Neural crest cell (in vitro differentiated cells): ENCODE measurements at places on chromosomes 7 and 10. TPM values are rescaled to one million over a fixed set of nuclear protein-coding genes. Genes with fewer than 3 reads are reported as not detected.

DNA sequence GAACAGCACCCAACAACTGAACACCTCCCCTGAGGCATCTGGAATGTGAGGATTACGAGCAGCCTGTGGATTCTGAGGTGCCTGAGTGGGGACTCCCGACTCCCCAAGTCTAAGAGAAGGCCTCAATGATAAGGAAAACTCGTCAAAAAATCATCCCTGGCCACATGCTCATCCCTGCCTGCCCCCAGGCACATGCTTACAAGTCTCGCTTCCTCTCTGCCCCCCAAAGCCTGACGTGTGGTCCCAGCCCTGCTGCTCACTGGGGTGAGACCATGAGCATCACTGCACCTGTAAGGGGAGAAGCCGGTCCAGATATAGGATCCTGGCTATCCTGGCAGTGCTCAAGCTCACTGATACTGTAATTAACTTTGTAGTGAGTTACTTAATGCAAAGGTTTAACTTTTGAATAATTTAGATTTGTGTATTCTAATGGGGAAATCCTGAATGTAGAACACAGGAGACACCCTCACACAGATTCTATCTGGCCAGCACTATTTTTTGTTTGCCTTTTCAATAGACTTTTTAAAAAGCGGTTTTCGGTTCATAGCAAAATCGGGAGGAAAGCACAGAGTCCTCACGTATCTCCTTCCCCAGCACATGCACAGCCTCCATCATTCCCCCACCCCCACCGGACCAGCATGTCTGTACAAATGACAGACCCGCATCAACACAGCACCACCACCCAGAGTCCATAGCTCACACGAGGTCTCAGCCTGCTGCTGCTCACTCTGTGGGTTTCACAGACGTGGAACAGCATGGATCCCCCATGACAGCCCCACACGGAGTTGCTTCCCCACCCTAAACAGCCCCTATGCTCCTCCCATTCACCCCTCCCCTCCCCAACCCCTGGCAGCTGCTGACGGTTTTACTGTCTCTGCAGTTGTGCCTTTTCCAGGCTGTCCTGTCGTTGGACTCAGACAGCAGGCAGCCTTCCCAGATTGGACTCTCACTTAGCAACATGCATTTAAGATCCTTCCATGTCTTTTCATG is 167.9 kb downstream of the DIP2C start:
- no peak for DNase-seq
- peaks cover 2% of the 10 kb centered on the region for H3K36me3 ChIP-seq
- peaks cover 2% of the 10 kb centered on the region for H3K27me3 ChIP-seq
- H3K4me1 ChIP-seq = peaks cover 55% of the 10 kb centered on the region
- H3K4me3 ChIP-seq = no peak overlapping the region

The PPP1R3C gene
- total RNA-seq = 2.9 and 3.6 TPM in 2 replicates

DNA sequence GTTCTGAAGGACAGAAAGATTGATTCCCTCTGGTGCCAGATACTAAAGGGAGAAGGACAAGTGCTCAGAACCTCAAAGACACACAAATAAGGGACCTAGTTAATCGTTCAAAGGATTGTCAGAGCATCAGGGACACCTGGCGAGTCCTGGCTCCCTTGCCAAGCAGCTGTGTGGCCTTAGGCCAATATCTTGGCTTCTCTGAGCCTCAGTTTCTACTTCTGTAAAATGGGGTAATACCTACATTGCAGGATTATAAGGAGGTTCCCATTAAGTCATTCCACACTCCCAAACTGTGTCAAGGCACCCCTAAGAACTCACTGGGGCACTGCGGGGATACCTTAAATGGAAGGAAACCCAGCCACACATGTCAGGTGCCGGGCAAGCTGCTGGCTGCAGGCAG is 29.4 kb downstream of the DRGX start:
- DNase-seq = no peak
- H3K27ac ChIP-seq = no peak overlapping the region

DNA sequence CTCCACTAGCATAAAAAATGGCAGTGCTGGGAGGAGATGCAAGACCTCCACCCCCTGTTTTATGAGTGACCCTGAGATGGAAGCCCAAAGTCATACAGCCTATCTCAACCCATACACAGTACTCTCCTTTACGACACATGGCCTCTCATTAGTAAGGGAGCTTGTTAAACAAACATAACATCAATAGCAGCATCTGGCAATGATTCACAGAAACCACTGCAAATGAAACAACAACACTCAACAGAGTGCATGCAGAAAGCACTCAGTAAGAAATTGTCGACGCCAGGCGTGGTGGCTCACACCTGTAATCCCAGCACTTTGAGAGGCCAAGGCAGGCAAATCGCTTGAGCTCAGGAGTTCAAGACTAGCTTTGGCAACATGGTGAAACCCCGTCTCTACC is 27.5 kb upstream of the FIGNL1 start:
- no peak overlapping the region for H3K27ac ChIP-seq
- no peaks in the 10 kb centered on the region for H3K4me1 ChIP-seq
- H3K36me3 ChIP-seq = no peaks in the 10 kb centered on the region
- no peak overlapping the region for H3K4me3 ChIP-seq

DNA sequence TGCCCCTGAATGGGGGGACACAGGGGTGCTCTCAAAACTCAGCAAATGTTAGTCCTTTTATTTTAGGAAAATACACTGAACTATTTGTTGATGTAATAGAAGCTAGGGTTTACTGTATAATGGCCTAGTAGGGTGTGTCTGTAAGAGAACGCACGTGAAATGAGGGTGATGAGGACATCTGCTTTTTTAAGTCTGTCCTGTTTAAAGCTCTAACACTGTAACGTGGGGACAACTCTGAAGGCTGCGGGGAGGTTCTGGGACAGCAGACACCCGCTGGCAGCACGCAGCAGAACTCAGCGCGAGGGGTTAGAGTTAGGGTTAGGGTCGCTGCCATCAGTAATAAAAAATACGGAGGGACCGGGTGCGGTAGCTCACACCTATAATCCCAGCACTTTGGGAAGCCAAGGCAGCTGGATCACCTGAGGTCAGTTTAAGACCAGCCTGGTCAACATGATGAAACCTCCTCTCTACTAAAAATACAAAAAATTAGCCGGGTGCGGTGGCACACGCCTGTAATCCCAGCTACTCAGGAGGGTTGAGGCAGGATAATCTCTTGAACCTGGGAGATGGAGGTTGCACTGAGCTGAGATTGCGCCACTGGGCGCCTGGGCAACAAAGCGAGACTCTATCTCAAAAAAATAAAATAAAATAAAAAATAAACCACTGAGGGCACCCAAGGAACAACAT is 98.0 kb downstream of the CTBP2 start:
- no peak overlapping the region for H3K4me3 ChIP-seq
- no peak for DNase-seq
- H3K36me3 ChIP-seq = peaks cover 3% of the 10 kb centered on the region
- peaks cover 84% of the 10 kb centered on the region for H3K4me1 ChIP-seq
- H3K27ac ChIP-seq = no peak overlapping the region

DNA sequence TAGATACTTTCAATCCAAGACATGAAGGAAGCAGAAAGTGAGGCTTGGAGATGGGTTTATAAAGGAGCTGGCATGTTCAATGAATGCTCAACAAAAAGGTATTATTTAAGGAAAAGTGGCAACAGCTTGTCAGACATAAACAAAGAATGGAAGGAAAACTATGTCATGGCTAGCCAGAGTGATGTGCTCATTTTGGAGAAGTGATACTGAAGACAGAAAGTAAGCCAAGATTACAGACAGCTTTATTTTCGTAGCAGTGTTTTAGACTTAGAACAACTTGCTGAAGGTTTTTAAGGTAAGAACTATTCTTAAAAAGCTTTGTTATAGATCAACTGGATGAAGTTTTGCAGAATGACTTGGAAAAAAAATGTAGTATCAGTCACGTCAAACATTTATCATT is 160.5 kb upstream of the FERD3L start:
- H3K4me1 ChIP-seq = peaks cover 4% of the 10 kb centered on the region
- no peak overlapping the region for H3K4me3 ChIP-seq
- H3K27ac ChIP-seq = no peak overlapping the region
- no peak for DNase-seq
- no peaks in the 10 kb centered on the region for H3K27me3 ChIP-seq

GRCh38 chr7:135321556-135321955 is 87.9 kb downstream of the STRA8 start:
- no peak overlapping the region for H3K4me3 ChIP-seq
- H3K27ac ChIP-seq = no peak overlapping the region
- no peaks in the 10 kb centered on the region for H3K4me1 ChIP-seq
- no peaks in the 10 kb centered on the region for H3K27me3 ChIP-seq
- H3K36me3 ChIP-seq = no peaks in the 10 kb centered on the region

The ADCK2 gene
- total RNA-seq = 14.2 and 14.9 TPM in 2 replicates

The SMKR1 gene
- total RNA-seq = 2.5 and 5.3 TPM in 2 replicates

- H3K27me3 ChIP-seq = peaks cover 10% of the 10 kb centered on the region
- no peak for DNase-seq
These were observed 10.6 kb downstream of the SFMBT2 start for GRCh38 chr10:7400068-7400715.

GRCh38 chr10:43922335-43923280 is 273.9 kb upstream of the ZNF32 start:
- peaks cover 4% of the 10 kb centered on the region for H3K36me3 ChIP-seq
- peaks cover 12% of the 10 kb centered on the region for H3K27me3 ChIP-seq
- no peak overlapping the region for H3K4me3 ChIP-seq
- no peak overlapping the region for H3K27ac ChIP-seq
- H3K4me1 ChIP-seq = no peaks in the 10 kb centered on the region
- no peak for DNase-seq

The CLEC2L gene
- 0.39 and 0.65 TPM in 2 replicates for total RNA-seq

The ZNF488 gene
- total RNA-seq = 2.9 and 3.2 TPM in 2 replicates

GRCh38 chr10:126432507-126432906 is 44.2 kb upstream of the ADAM12 start:
- H3K27ac ChIP-seq = no peak overlapping the region
- no peak overlapping the region for H3K4me3 ChIP-seq
- no peaks in the 10 kb centered on the region for H3K27me3 ChIP-seq

The ATG9B gene
- 8.0 and 9.2 TPM in 2 replicates for total RNA-seq

- no peak overlapping the region for H3K27ac ChIP-seq
- no peaks in the 10 kb centered on the region for H3K4me1 ChIP-seq
- H3K27me3 ChIP-seq = no peaks in the 10 kb centered on the region
- H3K36me3 ChIP-seq = no peaks in the 10 kb centered on the region
- no peak overlapping the region for H3K4me3 ChIP-seq
- no peak for DNase-seq
These were observed 54.7 kb downstream of the RBM20 start for GRCh38 chr10:110698782-110699201.

- H3K27ac ChIP-seq = no peak overlapping the region
- peaks cover 8% of the 10 kb centered on the region for H3K27me3 ChIP-seq
- peaks cover 6% of the 10 kb centered on the region for H3K4me1 ChIP-seq
- H3K36me3 ChIP-seq = no peaks in the 10 kb centered on the region
- DNase-seq = no peak
These were observed 44.2 kb upstream of the CFAP46 start for GRCh38 chr10:132986576-132986975.

The TRIM50 gene
- not detected in 2 replicates for total RNA-seq

GRCh38 chr10:7409045-7409731 is 1.6 kb downstream of the SFMBT2 start:
- no peak overlapping the region for H3K27ac ChIP-seq
- H3K36me3 ChIP-seq = peaks cover 9% of the 10 kb centered on the region
- peaks cover 95% of the 10 kb centered on the region for H3K27me3 ChIP-seq
- peaks cover 41% of the 10 kb centered on the region for H3K4me1 ChIP-seq

DNA sequence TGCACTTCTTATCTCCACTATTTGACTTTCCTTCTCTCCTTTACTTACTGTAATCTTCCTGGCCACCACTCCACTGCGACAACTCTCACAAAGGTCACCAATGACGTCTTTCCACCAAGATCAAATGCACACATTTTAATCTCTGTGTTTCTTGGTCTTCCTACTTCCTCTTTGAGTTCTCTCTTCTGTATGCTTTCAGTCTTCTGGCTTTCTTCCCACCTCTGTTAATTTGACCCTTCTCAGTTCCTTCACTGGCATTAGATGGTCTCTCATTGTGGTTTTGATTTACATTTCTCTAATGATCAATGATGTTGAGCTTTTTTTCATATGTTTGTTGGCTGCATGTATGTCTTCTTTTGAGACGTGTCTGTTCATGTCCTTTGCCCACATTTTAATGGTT is 31.9 kb downstream of the FAM107B start:
- no peaks in the 10 kb centered on the region for H3K36me3 ChIP-seq
- H3K27me3 ChIP-seq = no peaks in the 10 kb centered on the region
- H3K4me3 ChIP-seq = no peak overlapping the region
- no peak overlapping the region for H3K27ac ChIP-seq

DNA sequence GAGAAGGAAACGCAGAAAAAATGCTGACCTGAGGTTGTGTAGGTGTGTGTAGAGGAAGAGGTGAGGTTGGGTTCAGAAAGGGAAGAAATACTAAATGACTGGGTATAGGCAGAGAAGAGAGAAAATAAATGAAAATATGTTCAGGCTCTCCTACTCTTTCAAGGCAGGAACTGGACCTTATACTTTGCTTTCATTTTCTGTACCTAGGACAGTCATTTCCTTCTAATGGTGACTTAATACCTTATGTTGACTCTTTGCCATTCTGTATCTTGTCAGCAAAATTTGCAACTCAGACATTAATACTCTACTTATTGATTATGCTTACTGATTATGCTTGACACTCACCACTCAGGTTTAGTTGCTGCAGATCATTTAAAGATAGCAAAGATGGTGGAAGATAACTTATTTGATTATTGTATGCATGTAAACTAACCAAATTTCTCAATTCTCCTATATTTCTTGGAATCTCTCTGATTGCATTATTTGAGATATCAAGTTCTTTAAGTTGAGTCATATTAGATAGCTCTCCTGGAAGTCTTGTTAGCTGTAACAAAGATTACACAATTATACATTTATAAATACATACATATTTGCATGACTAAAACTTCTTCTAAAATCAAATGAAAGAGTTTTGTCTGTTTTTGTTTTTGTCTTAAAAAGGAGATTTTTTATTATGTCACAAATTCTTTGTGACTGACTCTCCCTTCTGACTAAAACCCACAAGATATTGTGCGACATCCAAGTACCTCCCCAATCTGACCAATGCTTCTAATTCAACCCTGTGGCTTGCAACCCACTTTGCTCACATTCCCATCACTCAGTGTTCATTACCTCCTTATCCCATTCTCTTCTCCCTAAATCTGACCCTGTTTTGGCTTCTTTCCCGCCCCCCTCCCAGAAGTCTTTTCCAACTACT is 20.0 kb downstream of the LRRD1 start:
- H3K4me1 ChIP-seq = no peaks in the 10 kb centered on the region
- DNase-seq = no peak
- peaks cover 4% of the 10 kb centered on the region for H3K27me3 ChIP-seq
- no peak overlapping the region for H3K4me3 ChIP-seq
- no peaks in the 10 kb centered on the region for H3K36me3 ChIP-seq

DNA sequence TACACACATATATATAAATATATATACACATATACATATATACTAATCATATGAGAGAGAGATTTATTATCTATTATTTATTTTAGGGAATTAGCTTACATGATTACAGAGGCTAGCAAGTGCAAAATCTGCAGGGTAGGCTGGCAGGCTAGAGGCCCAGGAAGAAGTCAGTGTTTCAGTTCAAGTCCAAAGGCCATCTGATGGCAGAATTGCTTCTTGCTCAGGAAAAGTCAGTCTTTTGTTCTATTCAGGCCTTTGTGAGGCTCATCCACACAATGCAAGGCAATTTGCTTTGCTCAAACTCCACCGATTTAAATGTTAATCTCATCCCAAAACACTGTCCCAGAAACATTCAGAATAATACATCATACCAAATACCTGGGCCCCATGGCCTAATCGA is 2.6 kb upstream of the C10orf120 start:
- peaks cover 9% of the 10 kb centered on the region for H3K27me3 ChIP-seq
- no peaks in the 10 kb centered on the region for H3K36me3 ChIP-seq
- H3K27ac ChIP-seq = no peak overlapping the region
- H3K4me1 ChIP-seq = peaks cover 40% of the 10 kb centered on the region
- no peak for DNase-seq
- no peak overlapping the region for H3K4me3 ChIP-seq

The CYP3A7 gene
- not detected in 2 replicates for total RNA-seq

The DNAJC30 gene
- total RNA-seq = 11.1 and 11.4 TPM in 2 replicates
